ENCODE measurements at places on chromosomes 13 and 19.

DNA sequence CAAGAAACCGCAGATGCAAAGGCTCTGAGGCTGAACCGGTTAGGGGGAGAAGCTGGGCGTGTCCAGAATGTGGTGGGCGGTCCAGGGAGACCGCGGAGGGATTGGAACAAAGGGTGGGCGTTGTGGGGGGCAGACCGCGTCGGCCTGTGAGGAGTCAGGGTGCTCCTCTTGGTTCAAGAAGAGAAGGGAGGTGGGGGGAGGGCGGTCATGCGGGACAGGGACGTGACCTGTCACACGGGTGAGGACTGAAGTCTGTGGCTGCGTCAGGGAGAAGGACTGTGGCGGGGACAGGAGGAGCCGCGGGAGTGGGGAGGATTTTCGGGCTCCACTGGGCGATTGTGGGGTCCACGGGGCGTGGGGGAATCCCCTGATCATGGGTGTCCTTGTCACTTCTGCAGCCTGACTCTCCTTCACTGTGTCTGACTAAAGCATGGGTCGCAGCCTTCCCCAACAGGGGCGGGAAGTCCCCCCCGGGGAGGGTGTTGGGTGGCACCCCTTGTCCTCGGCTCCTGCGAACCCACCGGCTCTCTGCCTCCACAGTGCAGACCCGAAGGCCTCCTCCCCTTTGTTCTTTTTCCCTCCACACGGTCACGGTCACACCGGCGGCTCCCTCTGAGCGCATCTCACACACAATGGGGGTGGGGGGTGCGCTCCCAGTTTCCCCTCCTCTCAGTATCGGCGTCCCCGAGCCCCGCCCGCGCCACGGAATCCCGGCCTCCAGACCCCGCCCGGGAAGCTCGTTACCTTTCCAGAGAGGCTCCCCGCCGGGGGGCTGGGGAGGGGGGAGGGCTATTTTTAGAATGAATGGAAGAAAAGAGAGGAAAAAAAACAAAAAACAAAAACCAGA, 16.4 kb upstream of the KCNN1 start:
- no peak for DNase-seq

GRCh38 chr19:55580628-55581144, at the start of gene ZNF579:
Gene ZNF579, minus strand, starts transcription at chr19:55580848. Its CDS starts 1,209 bp downstream, at chr19:55579639.
- DNase-seq = peak; percentile 91

DNA sequence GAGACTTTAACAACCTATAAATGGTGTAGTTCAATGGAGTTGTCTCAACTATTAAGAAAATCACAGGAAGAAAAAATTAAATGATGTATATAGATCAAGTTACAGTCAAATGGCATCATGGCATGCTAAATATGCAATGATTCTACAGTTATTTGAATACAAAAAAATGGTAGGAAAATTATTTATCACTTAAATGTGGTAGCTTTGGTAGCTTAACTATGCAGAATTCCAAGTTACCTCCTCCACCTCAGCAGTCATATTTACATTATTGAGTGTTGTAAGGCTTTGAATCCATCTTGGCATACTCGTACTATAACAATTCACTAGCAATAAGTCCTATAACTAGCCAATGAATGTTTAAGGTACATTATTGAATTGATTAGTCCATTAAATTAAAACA, 36.8 kb downstream of the CAB39L start:
- no peak for DNase-seq

DNA sequence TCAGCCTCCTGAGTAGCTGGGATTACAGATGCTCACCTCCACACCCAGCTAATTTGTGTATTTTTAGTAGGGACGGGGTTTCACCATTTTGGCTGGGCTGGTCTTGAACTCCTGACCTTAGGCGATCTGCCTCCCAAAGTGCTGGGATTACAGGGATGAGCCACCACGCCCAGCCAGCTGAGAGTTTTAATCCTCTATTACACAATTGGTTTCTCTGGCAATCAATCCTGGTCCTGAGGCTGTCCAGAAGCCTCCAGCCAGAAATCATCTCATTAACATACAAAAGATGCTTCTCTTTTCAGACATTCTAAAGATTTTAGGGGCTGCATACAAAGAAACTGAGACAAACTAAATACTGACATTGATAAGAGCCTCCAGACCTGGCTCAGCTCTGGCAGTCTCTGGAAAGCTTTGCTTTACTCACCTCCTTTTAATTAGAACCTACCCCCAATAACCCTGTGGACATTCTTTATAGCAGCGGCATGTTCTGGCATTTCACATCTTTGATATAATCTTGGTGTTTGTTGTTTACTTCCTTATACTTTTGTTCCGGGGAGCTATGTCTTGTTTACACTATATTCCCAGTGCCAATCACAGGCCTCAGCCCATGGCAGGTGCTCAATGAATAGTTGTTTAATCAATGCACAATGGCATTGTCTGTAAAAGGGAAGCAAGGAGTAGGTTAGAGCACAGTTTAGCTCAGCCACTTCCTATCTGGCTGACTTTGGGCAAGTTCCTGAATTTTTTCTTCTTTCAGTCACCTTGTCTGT, 4.1 kb upstream of the ZNF724 start:
- peak; percentile 43 for DNase-seq

GRCh38 chr13:59754411-59754810, 409.3 kb downstream of the DIAPH3 start:
- DNase-seq = no peak

- no peak for DNase-seq
Observed at GRCh38 chr13:20366056-20366455, 133.9 kb upstream of the GJB6 start.

- DNase-seq = no peak
Observed at GRCh38 chr13:44044547-44045179, 165.0 kb downstream of the LACC1 start.

GRCh38 chr13:111365149-111366005, 44.9 kb downstream of the TEX29 start:
- DNase-seq = no peak

DNA sequence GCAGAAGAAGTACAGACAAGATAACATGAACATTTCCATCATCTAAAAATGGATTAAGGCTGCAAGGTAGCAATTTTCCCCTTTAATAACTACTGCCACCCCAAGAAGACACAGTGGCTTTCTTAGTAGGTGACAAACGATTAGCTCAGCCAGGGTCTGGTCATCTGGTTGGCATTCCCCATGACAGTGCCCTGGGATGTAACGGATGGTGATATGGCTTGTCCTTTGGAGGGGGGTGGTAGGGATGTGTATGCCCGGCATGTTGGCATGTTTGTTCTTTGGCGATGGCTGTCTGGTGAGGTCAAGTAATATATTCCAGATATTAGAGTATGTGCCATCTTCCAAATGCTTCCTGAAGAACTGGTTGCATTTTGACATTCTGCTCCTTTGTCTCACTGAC, 135.6 kb upstream of the ZNF536 start:
- DNase-seq = no peak

DNA sequence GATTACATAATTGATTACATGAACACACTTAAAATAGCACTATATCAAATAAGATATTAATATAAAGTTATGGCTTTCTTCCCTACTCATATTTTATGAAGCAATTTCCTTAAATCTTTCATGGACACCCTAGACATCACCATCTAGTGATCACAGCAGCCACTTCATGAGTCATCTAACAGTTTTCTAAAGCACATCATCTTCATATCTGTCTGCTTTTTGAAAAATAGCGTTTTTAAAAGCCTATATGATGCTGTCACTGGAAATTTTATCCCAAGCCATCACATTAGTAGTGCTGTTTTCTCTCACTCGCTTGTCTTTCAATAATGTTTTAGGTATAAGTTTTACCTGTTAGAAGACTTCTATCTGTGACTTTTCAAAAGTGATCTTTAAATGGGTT, 326.1 kb downstream of the SLITRK6 start:
- no peak for DNase-seq

GRCh38 chr19:15995536-15995935, 46.7 kb downstream of the OR10H4 start:
- DNase-seq = no peak

- no peak for DNase-seq
Observed at GRCh38 chr13:93745884-93746283, 519.3 kb downstream of the GPC6 start.

DNA sequence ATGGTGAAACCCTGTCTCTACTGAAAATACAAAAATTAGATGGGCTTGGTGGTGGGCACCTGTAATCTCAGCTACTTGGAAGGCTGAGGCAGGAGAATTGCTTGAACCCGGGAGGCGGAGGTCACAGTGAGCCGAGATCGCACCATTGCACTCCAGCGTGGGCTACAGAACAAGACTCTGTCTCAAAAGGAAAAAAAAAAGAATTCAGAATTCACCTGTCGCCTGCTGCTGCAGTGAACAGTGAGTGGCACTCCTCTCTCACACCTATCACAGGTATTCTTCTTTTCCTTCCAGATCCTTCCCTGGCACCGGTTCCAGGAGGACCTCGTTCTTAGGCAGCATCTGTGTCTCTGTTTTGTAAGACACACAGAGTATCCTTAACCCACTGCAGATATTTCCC, 5.8 kb upstream of the MVB12A start:
- DNase-seq = no peak

GRCh38 chr13:40313269-40314200, 352.9 kb downstream of the FOXO1 start:
- no peak for DNase-seq

DNA sequence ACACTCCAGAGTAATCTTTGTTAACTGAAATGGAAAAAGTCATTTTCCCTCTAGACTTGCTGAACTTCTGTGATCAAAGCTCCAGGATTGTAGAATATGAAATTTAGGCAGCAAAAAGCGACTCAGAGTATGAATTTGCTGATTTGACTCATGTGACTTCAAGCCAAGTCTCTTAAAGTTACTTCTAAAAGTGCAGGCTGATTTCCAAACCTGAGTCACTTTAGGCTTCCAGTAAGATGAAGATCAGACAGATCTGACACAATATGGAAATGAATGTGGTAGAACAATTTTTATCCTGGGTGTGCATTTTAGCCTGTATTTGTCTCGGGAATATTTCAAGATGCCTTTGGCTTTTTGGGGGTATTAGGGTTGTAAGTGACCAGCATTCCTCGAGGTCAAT, 151.0 kb upstream of the TMTC4 start:
- no peak for DNase-seq

DNA sequence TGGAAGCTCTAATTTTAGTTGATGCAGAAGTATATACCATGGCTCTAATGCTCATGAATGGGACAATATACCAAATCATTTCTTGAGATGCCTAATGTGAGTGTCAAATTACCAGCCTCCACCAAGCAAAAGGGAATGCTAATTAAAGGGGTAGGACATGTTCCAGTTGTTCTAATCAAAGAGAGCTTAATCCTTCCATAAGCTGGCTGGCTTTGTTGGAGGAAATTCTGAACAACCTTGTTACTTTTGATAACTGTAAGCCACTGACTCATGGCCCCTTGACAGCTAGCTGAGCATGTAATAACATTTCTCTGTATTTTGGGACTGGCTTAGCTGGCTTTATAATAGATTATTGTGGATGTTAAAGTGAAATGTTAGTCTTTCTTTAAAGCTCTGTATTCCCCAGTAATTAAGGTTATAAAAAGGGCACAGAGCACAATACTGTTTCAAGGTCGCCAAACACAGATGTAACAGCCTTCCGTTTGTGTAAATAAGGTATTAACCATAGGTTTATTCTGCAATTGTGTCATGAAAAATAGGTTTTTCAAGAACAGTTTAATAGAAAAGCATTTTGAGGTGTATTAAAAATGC, 1194.0 kb downstream of the PCDH9 start:
- DNase-seq = no peak

Data from KBM-7 (cell line).